CD4-positive, alpha-beta T cell (primary cell): ENCODE measurements at places on chromosomes 7 and 10.

DNA sequence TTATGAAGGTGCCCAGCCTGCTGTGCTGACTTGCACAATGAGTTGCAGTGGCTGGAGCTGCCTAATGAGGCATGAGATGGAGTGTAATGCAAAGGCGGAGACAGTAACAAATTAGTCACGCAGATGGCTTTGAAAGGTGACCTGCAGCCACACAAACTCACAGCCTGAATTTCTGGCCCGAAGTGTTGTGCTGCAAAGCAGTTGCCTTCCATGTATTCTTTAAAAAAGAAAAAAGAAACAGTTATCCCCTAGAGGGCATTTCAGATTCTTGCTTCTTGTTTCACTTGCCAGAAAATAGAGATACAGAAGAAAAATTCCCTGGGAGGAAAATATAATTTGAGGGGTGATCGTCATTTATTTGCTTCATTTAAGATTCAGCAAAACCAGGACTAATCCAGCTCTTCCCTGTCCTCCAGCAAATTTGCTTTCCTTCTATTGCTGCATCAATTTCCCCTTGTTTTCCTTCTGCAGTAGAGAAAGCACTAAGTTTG, 239.9 kb downstream of the ADRA2A start:
- DNase-seq = no peak

- no peak for DNase-seq
Observed at GRCh38 chr7:27031289-27032172, 64.3 kb downstream of the HOXA1 start.

DNA sequence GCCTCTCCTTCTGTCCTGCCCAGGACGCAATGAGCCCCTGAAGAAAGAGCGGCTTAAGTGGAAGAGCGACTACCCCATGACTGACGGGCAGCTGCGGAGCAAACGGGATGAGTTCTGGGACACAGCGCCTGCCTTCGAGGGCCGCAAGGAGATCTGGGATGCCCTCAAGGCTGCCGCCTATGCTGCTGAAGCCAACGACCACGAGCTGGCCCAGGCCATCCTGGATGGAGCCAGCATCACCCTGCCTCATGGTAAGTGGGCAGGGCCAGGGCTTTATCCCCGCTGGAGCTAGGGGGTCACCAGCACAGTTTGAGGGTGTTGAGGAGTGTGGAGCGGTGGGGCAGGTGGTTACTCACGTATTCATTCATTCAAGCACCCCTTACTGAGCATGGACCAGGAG, 4.7 kb upstream of the ANKRD2 start:
- DNase-seq = no peak

- no peak for DNase-seq
Observed at GRCh38 chr10:6423004-6423403, 157.1 kb downstream of the PRKCQ start.

GRCh38 chr10:94992811-94993210, 54.4 kb downstream of the CYP2C9 start:
- DNase-seq = no peak

DNA sequence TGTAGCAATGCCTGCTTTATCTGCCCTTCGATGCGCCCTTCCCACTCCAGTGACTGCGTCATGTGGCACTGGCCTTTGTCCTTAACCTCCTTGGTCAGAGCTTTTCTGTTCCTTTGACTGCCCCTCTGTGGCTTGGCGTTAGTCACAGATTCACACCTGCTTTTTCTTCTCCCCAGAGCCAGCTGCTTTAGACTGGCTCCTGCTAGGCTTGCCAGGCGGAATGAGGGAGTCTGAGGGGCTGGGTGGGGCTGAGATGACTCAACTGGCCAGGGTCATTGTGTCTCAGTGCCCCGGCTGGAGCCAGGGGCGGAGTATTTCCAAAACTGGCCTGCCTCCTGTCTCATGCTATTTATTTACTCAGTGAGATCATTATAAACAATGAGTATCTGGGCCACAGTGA, 194.1 kb downstream of the EMX2 start:
- DNase-seq = no peak

GRCh38 chr10:113733635-113734034, 17.8 kb upstream of the PLEKHS1 start:
- DNase-seq = no peak

DNA sequence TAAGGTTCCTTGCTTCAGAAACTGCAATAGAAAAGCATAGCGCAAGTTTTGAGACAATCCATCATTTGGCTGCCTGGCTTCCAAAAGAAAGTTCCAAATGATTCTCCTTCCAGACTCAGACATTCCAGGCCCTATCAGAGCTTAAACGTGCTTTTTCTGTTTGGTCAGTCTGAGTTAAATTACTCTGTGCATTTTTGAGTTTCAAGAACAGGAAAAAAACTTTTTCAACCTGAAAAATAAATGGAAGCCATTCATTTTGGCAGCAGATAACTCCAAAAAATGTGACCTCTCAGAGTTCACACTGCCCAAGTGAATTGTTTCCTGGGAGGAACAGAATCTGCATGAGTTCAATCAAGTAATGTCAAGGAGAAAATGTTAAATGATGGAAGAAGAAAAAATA, 354.2 kb downstream of the CXCL12 start:
- DNase-seq = no peak

DNA sequence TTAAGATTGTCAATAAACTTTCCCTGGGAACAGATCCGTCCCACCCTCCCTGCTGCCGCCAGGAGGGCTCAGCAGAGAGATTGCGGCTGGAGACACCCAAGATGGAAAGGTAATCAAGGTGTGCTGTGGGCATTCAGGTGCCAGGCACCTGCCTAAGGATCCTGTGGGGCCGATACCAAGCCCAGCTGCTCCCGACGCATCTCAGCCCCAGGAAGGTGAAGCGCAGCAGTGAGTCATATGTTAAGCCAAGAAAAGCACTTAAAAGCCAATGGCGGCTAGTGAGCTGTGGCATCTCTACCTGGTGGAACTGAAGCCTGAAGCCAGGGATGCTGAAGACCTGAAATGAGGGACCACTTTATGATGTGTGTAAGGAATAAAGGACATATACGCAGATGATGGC, 6.1 kb downstream of the WDR86 start:
- no peak for DNase-seq

DNA sequence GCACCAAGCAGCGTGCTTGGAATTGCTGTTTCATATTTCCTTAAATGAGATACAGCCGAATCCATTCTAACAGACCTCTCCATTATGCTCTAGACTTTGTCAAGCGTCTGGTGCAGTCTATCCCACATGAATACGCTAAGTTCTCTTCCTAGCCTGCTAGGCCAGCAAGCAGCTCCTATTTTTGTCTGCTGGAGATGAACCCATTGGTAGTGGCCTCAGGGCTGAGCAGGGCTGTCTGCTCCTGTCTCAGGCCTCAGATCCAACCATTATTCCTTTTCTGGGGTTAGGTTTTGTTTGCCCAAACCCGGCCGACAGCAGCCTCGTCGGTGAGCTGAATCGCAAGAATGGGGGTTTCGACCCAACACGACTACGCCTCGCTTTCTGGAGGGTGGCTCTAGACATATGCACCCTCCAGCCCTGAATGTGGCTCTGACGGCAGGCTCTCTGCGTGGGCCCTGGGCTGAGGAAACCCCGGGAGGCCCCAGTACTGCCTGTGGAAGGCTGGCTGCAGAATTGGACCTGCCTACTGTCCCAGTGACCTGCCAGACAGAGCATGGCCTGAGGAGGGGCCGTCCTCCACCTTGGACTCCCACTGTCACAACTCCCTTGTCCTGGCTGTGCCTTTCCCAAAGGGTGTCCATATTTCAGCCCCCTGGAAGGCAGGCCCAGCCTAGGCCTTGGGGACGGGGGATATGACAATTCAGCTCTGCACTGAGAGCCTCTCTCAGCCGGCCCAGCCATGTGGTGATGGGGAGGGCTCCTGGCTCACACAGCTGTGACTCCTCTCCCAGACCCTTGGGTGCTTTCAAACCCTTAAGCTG, 267.9 kb upstream of the TCERG1L start:
- no peak for DNase-seq

GRCh38 chr7:43873300-43873699, 4.0 kb upstream of the MRPS24 start:
- no peak for DNase-seq

DNA sequence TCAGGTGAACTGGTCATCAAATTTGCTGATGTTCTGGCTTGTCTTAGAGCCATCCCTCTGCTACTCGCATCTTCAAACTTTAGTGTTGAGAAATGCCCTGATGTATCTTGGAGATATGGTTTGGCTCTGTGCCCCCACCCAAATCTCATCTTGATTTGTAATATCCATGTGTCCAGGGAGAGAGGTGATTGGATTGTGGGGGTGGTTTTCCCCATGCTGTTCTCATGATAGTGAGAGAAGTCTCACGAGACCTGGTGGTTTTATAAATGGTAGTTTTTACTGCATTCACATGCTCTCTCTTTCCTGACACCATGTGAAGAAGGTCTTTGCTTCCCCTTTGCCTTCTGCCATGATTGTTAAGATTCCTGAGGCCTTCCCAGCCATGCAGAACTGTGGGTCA, 74.0 kb upstream of the AFAP1L2 start:
- DNase-seq = no peak

DNA sequence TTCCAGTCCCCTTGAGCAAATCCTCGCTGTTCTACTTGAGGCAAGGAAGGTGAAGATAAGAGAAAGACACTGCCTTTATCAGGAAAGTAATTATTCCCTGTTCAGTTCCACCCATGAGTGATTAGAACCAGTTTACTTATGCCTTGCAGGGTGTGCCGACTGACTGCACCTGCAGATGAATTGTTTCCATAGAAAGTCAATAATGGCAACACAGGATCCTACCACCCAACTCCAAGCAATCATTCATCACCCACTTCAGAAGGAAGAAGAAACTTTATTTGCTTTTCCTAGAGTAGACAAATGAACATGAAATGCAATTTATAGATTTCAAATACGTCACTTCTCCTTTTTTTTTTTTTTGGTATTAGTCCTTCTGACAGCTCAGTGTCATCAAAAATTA, 383.9 kb downstream of the SORCS1 start:
- no peak for DNase-seq
